Activated T-cell treated with anti-CD3 and anti-CD28 coated beads for 1 hour (primary cell): ENCODE measurements at places on chromosomes 7 and 10.

DNA sequence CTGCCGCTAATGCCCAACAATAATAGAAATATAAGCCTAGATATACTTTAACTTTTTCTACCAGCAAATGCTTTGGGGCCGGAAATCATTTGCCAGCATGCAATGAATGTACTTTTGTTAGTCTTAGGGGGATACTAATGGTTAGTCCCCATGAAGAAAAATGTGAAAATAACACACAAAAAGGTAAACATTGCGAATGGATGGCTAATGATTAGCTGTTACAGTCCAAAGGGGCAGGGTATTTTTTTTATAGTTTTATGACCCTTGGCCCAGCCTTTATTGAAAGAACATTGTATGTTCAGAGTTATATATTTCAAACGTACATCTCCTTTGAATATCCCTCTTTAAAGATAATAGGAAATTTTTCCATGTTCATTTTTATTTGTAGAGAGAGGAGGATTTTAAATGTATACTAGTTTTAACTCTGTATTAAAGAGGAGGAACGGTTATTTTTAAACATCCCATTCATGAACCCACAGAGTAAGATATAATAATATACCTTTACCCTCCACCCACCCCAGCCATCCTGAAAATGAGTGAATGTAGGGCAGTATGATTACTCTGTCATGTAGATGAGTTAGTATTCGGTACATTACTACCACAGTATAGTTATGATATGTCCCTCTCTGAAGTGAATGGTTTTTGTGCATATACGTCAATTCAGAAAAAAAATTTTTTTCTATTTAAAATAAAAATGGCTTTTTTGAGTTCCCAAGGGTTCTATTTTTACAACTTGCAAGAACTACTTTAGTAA is 63.6 kb downstream of the ARID5B start:
- DNase-seq: no peak

GRCh38 chr7:16762177-16762576 is 8.6 kb downstream of the TSPAN13 start:
- DNase-seq: no peak

- no peak for DNase-seq
These were observed 276.5 kb downstream of the HDAC9 start for GRCh38 chr7:18771834-18772566.

GRCh38 chr10:10368951-10369576 is 648.6 kb upstream of the CELF2 start:
- DNase-seq: no peak

DNA sequence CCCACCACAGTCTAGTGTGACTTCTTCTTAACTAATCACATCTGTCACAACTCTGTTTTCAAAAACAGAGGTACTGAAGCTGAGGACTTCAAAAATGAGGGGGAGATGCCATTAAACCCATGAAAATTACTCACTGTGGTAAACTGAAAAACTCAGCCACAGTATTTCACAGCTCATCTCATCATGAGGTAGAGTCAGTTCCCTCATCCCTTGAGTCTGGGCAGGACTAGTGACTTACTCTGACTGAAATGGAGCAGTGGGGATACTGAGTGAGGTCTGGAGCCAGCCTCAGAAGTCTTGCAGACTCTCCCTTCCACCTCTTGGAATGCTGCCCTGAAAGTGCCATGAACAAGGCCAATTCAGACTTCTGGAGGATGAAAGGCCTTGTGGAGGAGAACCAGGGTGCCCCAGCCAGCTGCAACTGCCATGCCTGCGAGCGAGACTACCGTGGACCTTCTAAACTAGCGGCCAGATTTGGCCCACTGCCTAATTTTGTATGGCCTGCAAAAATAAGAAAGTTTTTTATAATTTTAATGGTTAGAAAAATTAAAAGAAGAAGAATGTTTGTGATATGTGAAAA is 24.7 kb upstream of the ANKRD1 start:
- no peak for DNase-seq
